Sciatic nerve (tissue), 2 donors: ENCODE measurements at places on chromosomes 16 and 17. TPM values are rescaled to one million over a fixed set of nuclear protein-coding genes. Genes with fewer than 3 reads are reported as not detected.

The TP53TG3F gene
- not detected for total RNA-seq

DNA sequence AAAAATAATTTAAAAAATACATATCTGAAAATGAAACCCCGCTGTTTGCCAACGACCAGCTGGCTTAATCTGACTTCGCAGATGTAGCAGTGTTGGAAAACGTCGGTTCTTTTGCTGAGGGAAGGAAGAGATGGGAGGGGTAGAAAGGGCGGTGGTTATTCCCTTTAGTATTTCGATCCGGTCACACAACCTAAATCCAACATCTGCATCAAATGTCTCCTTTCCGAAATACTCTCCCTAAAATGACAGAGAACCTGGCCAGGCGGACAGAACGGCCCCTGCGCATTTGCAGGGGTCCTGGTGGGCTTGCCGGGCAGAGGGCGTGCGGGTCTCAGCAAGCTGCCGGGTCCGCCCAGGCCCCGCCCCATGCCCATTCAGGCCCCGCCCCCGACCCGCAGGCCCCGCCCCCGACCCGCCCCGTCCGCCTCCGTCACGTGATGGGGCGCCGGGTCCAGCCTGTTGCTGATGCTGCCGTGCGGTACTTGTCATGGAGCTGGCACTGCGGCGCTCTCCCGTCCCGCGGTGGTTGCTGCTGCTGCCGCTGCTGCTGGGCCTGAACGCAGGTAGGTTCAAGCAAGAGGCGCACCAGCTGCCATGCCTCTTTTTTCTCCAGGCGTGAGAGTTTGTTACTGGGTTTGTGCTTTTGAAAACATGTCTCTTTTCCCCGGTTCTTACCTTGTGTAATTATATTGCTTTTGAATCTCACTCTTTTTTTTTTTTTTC lies at the start of gene SCPEP1:
Gene SCPEP1, plus strand, starts transcription at position 459 of the 723 bp plus-strand sequence. Its CDS starts 29 bp downstream, at position 488.
- peak; percentile 89 for DNase-seq

- no peak for DNase-seq
These were observed 18.5 kb upstream of the NTN1 start for GRCh38 chr17:9002606-9003354.

The ZNF594 gene
- 16.5 TPM for total RNA-seq

- DNase-seq, result peak; percentile 82
These were observed 3.6 kb downstream of the CORO1A start for GRCh38 chr16:30186782-30187555.

- DNase-seq, result no peak
These were observed 142.0 kb downstream of the SSH2 start for GRCh38 chr17:29787995-29788394.

GRCh38 chr16:72092832-72093447 lies 480 bp downstream of the TXNL4B start:
- no peak for DNase-seq

- DNase-seq, result no peak
These were observed 1.7 kb upstream of the ROGDI start for GRCh38 chr16:4803898-4804762.

DNA sequence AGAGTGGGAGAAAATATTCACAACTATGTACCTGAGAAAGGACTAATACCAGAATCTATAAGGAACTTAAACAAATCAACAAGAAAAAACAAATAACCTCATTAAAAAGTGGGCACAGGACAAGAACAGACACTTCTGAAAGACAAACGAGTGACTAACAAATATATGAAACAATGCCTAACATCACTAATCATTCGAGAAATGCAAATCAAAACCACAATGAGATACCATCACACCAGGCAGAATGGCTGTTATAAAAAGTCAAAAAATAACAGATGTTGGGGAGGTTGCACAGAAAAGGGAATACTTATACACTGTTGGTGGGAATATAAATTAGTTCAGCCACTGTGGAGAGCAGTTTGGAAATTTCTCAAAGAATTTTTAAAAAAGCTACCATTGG lies 83.5 kb upstream of the WSCD1 start:
- no peak for DNase-seq

DNA sequence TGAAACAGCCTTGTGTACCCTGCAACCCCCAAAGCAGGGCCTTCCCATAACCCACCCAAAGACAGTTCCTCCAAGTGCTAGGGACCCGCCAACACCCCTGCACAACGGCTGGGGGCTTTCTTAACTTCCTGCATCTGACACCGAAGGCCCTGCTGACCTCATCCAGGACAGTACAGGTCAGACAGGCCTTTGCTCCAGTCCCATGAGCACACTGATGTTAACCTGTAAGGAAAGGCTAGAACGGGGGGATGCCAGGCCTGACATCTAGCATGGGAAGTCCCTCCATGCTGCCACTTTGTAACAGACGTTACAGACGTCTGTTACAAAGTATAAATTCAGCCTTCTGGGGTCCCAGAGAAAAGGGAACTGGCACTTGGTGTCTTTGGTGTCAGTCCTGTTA lies 369.1 kb downstream of the CPPED1 start:
- DNase-seq, result no peak

GRCh38 chr17:82795615-82796014 lies 43.8 kb downstream of the TBCD start:
- no peak for DNase-seq

- no peak for DNase-seq
These were observed 4.0 kb upstream of the FBXL20 start for GRCh38 chr17:39405436-39405835.

The SLC12A3 gene
- not detected for total RNA-seq

The QPRT gene
- total RNA-seq, result 26.3 TPM

The CCL3 gene
- 39.9 TPM for total RNA-seq

DNA sequence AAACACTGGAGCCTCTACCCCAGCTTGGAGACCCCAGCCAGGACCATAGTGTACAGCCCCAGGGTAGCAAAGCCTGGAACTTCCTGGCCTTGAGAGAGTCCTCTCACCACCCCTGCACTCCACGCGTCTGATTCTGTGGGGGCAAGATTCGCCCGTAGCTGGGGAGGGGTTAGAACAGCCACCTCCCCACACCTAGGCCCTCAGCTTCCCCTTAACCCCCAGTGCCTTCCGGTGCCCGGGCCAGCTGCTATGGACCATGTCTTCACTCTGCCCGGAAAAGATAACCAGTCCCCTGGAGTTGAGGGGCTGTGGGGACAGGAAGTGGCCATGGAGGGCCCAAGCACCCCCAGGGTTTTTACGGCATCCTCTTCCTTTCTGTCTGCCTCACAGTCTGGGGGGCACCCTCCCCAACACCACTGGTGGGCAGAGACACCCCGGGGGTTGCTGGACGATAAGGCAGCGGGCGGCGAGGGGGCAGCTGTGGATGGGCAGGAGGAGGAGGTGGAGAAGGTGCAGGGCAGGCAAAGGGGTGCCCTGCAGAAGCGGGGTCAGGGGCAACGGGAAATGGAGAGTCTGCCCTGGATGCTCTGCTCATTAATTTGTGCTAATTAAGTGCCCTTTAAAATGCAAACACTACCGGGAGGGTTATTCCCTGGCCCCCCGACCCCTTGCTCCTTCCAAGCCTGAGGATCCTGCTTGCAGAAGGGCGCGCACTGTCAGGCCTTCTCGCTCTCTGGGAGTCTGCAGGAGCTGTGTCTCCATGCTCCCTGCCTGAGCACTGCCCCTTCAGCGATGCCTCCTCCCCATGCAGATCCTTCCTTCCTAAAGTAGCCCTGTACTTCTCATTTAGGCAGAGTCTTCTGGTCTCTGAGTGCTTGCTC lies 2.4 kb downstream of the PRSS27 start:
- no peak for DNase-seq

DNA sequence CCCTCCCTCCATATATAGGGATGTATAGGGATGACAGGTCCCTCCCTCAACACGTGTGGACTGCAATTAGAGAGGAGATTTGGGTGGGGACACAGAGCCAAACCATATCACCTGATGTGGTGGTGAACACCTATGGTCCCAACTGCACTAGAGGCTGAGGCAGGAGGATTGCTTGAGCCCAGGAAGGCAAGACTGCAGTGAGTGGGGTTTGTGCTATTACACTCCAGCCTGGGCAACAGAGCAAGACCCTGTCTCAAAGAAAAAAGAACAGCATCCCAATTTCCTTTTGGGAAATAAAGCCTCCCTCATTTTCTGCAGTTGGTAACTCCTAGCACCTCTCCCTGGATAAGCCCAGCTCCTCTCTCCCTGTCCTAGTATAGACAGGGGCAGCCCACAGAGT lies 23.8 kb upstream of the LYRM9 start:
- no peak for DNase-seq

- no peak for DNase-seq
These were observed 140.8 kb upstream of the CHMP6 start for GRCh38 chr17:80850817-80851216.

DNA sequence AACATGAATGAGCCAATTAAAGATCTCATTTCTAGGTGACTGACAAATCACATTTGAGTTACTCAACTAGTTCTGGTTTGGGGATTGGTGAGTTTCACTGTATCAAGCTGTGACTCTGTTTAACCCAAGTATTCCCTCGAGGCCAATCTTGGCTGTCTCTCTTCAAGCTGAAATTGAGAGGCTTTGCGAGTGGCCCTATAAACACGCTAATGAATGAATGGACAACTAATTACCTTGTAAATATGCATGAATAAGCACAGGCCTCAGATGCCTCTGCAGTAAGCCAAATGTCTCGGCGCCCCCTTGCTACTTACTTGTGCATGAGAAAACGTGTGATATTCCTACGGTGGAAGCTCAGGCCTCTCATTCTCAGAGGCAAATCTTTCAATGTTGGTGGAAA lies 450.3 kb upstream of the PSMD7 start:
- DNase-seq, result no peak

The CORO1A gene
- total RNA-seq, result 41.2 TPM

The SLC22A31 gene
- total RNA-seq, result 0.98 TPM

DNA sequence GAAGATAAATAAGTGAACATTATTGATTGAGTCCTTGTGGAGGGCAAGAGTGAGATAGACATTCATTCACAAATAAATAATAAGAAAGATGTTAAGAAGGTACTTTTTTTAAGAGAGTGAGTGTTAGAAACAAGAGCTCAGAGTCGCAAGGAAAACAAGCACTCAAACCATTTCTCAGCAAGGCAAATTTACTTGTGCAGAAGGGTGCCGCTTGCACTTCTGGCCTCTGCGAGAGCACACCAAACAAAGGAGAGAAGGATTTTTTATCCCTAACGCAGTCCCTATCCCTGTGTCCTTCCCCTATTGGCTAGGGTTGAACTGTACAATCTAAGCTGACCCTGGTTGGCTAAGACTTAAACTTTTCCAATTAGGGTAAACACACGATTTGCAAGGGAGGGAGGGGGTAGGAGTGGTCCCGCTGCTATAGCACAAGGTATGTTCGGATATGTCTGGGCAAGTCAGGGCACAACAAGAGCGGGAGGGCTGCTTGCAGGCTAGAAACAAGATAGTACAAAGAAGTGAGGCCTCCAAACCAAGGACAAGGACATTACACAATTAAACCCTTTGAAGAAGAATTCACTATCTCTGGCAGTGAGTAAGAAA lies 156.2 kb downstream of the PPM1E start:
- DNase-seq, result no peak

GRCh38 chr17:78933025-78933958 lies 8.1 kb upstream of the TIMP2 start:
- no peak for DNase-seq

The ABCC12 gene
- not detected for total RNA-seq
